NCI-H187 treated with DMSO at 0.1 percent for 48 hours (cell line): ENCODE measurements at places on chromosomes 3 and 15.

DNA sequence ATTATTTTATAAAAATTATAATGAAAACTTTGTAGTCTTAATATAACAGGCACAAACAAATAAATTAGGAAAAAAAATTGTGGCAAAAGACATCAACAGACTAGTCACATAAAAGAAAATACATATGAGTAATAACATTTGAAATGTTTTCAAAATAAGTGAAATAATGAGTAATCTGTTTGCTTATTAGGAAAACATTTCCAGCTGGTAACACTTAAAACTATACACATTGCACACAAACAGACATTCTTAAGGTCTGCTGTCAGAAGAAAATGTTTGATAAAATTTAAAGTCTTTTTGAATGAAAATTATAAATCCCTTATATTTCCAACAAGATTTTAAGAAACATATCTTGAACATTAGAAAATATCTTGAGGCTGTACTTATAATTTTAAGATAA is 1326.3 kb upstream of the CADM2 start:
- DNase-seq, result no peak

DNA sequence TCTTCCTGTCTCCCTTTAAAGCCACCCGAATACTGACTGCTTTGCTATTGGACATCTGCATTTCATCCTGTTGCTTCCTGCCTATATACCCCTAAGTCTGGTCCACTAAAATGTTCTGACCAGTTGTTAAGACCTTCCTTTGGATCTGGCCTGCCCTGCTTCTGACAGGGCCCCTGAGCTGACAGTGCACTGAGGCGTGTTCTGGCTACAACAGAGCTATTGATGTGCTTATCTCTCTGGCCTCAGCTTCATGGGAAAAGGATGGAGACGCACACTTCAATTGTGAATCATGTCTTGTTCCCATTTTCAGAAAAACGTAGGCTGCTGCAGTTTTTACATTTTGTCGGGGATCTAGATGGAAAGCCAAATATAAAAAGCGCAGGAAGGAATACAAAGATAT is 7.1 kb upstream of the P3H2 start:
- no peak for DNase-seq

DNA sequence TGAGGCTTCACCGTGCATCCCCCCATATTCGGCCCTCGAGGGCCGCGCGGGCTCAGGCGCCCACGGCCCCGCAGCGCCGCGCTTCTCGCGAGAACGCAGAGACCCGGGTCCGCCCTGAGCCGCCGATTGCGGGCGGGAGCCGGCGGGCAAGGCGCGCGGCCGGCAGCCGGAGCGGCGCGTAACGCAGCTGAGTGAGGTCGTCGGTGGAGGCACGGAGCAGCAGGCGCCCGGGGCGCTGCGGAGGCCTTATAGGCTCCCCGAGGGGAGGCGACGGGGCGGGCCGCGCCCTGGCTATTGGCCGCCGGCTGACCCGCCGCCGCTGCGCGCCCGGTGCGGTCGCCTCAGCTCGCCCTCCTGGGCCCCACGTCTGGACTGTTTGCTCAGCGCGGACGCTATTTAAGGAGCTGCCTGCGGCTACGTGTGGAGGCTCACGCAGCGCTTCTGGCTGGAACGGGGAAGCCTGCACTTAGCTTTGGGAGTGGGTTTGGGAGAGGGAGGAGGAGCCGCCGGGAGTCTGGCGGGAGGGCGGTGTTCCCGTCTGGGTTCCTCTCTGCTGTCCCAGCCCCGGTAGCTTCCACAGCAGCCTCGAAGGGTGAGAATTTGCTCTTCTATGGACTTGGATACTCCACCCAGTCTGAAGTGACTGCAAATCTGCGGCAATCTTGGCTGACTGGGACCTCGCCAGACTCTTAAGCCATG is at the start of gene PLOD2:
Gene PLOD2, minus strand, starts transcription at position 221 of the 699 bp plus-strand sequence. Its CDS starts 195 bp downstream, at position 26.
- no peak for DNase-seq

GRCh38 chr3:179451265-179452175 is at the start of gene GNB4:
GNB4 (minus strand) TSS chr3:179451470; CDS start chr3:179426200, 25,270 bp downstream.
- DNase-seq, result no peak

- DNase-seq, result no peak
These were observed 71.2 kb downstream of the SSUH2 start for GRCh38 chr3:8573342-8573926.

DNA sequence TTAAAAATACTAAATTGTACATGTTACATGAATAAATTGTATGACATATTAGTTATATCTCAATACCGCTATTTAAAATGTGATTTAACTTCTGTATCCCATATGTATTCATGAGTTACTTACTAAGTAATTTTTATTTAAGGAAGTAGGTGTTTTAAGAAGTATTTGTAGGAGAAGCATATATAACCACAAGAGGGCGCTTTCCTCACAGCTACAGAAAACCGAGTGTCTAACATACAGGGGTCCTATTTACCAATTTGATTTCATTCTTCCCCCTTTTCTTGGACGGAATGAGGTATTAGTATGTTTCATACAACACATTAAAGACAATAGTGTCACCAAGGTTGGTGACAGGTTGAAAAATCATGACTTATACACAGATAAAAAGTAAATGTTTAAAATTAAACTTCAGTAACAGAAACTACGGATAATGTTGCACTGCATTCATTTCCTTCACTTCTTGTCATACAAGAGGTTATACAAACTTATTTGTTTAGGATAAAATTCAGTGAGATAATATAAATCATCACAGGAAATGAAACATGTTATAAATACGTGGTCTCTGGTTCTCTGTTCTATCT is 253.6 kb downstream of the MAGI1 start:
- DNase-seq, result no peak

DNA sequence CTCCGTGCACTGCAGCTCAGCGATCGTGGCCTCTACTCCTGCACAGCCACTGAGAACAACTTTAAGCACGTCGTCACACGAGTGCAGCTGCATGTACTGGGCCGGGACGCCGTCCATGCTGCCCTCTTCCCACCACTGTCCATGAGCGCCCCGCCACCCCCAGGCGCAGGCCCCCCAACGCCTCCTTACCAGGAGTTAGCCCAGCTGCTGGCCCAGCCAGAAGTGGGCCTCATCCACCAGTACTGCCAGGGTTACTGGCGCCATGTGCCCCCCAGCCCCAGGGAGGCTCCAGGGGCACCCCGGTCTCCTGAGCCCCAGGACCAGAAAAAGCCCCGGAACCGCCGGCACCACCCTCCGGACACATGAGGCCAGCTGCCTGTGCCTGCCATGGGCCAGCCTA is 3.7 kb upstream of the GNAT1 start:
- no peak for DNase-seq

DNA sequence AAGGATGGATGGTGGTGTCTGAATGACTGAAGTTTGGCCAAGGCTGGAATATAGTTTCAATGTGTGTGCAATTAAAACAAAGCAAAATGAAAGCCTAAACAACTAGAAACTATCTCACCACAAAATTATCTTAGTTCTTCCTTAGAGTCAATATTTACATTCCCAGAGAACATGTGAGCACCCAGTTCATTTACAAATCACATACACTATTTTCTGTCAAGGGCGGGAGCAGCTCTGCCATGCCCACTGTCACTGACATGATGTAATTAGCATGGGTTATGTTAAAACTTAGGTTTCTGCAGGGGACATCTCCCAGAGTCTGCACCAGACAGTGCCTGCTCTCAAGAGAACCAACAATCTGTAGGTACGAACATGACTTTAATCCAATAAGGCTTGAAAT is 65.0 kb downstream of the PDZRN3 start:
- no peak for DNase-seq

DNA sequence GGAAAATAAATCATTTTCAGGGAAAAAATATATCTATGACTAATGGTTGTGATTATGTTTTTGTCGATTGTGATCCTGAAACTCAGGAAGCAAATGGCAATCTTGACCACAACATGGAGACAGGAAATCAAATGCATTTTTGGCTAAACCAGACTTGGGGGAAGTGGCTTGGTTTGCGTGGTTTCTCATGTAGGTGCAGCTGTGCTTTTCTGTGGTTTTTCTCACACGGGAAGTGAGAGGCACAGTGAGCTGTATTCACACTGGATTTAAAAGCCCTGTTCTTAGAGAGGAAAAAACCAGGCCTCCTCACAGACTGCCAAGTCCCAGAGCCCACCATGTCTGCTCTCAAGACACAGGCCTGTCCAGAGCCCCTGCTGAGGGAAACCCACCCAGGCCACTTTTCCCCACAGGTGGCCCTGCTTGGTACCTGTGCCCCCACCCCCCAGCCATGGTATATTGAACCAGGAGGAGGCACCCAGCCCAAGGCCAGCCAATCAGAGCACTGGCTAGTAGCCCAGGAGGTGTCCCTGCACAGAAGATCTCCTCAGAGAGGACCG is 46.1 kb downstream of the BTD start:
- DNase-seq, result no peak

DNA sequence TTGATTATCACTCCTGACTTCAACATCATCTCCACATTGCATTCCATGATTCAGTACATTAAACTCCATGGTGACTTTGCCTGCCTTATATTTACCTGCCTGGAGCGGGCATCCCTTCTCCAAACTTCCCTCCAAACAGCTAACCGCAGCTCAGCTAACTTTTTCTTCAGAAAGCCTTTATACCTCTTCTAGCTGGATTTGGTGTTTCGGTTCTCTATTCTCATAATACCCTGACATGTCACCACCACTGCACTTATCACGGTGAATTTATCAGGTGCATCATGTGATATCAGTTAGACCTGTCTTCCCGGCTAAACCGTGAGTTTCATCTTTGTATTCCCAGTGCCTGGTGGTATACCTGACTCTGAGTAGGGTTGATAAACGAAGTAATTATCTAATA is 367.6 kb downstream of the UNC13C start:
- DNase-seq, result no peak

DNA sequence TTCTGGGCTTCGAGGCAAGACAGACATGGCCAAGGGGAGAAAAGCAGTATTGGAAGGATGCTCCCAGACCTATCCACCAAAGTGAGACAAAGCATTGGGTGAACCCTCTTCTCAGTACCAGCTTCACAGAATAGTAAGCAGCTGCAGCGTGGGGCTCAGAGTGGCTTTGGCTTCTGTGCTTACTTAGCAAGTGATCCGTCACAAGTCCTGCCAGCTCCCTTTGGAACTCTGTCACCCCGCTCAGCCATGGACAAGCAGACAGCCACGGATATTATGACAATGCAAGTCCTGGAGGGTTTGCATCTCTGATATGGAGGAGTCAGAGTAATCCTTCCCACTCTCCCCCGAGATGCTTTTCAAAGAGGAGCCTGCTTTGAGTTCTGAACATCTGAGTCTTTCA is 90.8 kb downstream of the SLCO3A1 start:
- no peak for DNase-seq
